ENCODE measurements at places on chromosomes 6 and 20.

- no peak for DNase-seq
Measured at GRCh38 chr20:52294106-52294628, 102.6 kb upstream of the ZFP64 start.

- DNase-seq: no peak
Measured at GRCh38 chr6:7389162-7389450, 436 bp downstream of the CAGE1 start.

DNA sequence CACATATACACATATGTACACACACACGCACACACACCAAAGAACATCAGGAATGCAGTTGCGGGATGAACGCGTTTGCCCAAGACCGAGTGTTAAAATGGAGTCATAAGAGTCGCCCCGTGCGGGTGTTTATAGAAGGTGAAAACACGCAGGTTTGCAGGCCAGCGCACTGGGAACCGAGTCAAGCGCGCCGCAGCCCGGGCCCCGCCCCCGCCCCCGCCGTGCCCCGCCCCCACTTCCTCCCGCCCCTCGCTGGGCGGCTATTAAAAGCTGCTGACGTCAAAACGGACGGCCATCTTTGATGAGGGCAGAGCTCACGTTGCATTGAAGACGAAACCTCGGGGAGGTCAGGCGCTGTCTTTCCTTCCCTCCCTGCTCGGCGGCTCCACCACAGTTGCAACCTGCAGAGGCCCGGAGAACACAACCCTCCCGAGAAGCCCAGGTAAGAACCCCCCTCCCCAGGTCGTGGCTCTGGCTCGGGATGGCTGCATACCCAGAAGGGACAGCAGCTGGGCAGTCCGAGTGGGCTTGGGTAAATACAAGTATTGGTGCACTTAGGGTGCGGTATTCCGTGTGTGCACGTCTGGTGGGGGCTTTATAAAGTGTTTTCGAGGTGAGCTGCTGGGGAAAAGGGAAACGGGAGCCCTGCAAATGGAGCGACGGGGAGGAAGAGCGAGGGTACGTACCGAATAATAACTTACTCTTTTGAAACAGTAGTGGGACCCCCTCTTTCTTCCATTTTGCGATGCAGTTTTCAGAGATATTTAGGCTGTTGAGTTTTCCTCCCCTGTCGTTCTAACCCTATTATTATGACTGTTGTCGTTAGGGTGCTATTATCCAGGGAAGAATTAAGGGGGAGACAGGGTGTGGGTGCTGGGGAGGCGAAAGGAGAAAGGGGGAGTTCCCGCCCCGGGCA lies at the start of gene SNAP25:
Gene SNAP25 (plus strand): TSS at position 295 of the 916 bp plus-strand sequence. CDS start 56,662 bp downstream, outside the sequence.
- peak; percentile 81 for DNase-seq

- no peak for DNase-seq
Measured at GRCh38 chr6:120498711-120499110, 835.6 kb downstream of the TBC1D32 start.

DNA sequence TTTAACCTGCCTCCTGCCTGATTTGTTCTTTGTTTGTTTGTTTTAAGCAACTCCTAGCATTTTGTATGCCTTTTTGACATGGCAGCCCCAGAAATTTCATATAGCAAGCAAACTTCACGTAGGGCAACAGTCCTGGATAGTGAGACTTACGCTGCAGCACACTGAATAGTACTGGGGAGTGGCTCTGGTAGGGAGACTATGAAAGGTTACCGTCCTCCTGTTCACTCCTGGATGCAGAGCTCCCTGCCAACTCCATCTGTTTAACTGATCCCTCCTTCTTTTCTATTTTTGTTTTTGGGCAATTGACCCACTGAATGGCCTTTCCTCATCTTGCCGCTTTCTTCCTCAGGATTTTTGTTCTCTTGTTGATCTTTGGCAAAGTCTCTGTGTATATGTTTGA lies 44.5 kb upstream of the BMP6 start:
- DNase-seq: no peak

GRCh38 chr6:15987569-15987968 lies 141.3 kb upstream of the MYLIP start:
- no peak for DNase-seq

- DNase-seq: no peak
Measured at GRCh38 chr20:37948956-37949355, 46.0 kb downstream of the VSTM2L start.

DNA sequence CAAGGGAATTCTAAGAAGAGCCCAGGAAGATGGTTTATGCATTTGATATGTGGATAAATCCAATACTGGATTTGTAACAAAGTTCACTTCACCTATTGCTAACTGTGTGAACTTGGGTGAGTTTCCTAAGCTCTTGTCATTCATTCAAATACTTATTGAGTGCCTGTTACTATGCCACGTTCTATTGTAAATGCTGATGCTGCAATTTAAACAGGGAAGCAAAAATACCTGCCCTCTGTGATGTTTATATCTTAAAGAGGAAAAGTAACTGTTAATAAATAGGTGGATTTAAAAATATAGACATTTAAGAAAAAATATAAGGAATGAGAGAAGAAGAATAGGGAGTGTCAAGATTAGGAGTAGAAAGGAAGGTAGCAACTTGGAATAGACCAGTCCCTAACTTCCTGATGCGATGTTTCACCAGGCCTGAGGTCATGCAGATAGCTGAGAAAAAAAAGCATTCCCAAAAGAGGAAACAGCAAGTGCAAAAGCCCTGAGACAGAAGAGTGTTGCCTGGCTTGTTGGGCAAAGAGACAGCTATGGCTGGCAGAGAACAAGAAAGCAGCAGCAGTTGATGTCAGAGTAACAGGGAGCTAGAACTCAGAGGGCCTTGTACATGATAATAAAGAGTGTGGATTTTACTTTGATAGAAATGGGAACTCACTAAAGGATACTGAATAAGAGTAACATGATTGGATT lies 54.3 kb upstream of the TCF21 start:
- no peak for DNase-seq

DNA sequence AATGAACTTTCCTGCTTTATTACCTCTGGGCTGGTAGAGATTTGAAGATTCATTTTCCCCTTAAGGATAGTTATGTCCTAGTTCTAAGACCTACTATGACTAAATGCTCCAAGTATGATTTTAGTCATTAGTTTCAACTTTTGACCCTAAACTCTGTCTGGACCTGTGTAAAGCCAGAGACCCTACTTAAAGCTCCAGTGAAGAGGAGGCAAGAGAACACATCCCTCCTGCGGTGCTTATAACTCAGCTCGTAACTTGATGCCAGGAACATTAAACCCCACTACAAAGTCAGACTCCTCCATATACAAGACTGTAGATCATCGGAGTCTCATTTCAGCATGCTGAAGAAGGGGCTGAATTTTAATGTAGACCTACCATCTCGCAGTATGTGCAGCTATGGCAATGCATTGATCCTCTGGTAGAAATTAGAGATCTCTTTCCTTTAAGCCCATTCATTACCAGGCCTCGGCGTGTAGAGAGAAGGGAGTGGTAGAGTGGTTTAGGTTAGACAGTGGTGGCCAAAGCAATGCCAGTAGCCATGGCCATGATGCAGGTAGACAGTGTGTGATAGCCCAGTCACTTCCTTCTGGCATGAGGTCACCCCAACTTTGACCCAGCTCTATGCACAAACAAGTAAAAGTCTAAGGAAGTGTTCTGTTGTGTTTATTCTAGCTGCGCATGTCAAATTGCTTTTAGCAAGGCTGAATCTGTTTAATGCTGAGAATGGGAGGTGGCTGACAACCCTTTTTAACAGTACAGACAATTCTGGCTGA lies 34.8 kb upstream of the MYB start:
- DNase-seq: no peak

- no peak for DNase-seq
Measured at GRCh38 chr20:5234158-5234557, 82.6 kb downstream of the PROKR2 start.

DNA sequence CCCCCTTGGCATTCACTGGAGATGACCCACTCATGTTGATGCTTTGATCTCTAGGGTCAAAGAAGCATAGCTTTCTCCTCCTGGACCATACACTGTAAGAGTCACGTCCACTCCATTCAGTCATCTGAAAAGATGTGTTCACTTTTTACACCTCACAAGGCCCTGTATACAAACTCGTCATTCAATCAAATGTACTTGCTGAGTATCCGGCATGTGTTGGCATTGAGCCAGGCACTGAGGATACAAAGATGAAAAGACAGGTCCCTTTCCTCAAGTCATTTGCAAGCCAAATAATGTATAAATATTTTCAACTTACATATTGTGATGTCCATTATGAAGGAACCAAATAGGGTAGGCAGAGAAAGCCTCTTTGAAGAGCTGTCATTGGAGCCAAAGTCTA lies 32.6 kb upstream of the CSNK2A1 start:
- DNase-seq: no peak

DNA sequence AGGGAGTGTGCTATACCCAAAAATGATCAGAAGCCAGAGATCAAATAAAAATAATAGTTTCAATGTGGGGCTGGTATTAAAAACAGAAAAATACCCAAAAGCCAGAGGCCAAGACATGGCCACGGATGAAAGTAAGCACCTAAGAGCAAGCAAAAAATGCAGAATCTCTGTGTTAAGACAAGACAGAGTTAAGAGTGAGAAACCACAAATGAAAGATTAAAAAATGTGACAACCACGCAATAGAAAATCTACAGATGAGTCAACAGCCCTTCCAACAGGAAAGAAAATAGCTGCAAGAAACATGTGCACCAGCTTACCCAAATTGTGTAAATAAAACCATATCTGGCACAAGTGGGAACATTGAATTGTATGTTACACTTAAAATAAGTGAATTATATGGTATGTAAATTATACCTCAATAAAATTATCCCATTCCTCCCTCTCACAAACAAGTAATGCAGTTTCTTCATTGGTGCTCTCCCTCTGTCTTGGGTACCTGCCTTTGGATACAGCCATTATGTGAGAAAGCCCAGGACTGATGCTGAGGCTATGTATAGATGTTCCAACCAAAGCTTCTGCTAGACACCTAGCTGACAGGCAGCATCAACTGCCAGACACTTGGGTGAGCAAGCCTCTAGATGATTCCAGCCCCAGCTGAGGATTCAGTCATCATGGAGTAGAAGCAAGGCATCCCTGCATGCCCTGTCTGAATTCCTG lies 55.3 kb upstream of the UFL1 start:
- no peak for DNase-seq

Data from T-helper 2 cell (primary cell).